ENCODE measurements at places on chromosomes 12 and 14.
A peak's percentile ranks its signal among the peaks of the same experiment; 100 is the strongest.

- H3K4me3 ChIP-seq: no peak overlapping the region
- H3K4me1 ChIP-seq: no peaks in the 10 kb centered on the region
- no peak overlapping the region for H3K27ac ChIP-seq
- no peak for DNase-seq
- H3K36me3 ChIP-seq: no peaks in the 10 kb centered on the region
Observed at GRCh38 chr14:57485635-57486034, 8.0 kb downstream of the CCDC198 start.

- no peaks in the 10 kb centered on the region for H3K4me1 ChIP-seq
- no peak overlapping the region for H3K4me3 ChIP-seq
- peaks cover 9% of the 10 kb centered on the region for H3K27me3 ChIP-seq
- no peak for DNase-seq
Observed at GRCh38 chr12:6380141-6381121, 3.5 kb upstream of the LTBR start.

DNA sequence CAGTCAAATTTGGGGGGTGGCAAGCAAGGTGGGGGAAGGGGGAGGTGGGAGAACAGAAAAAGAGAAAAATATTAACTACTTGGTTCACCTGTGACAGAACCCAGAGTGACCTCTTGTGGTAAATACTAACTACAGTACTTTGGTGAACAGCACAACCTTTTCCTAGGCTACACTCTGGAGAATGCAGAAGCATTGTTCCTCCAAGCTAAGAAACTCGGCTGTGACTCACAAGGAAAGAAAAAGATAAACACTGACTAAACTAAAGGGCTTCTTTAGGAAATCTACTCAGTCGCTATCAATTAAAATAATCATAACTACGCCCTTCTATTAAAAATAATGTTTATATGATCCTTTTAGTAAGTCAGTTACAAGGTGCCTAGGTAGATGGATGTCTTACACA is 5.4 kb downstream of the KCNH5 start:
- no peaks in the 10 kb centered on the region for H3K4me1 ChIP-seq
- H3K27ac ChIP-seq: no peak overlapping the region
- DNase-seq: peak; percentile 27
- H3K27me3 ChIP-seq: no peaks in the 10 kb centered on the region
- no peak overlapping the region for H3K4me3 ChIP-seq
- H3K36me3 ChIP-seq: no peaks in the 10 kb centered on the region

- no peak for DNase-seq
- no peak overlapping the region for H3K4me3 ChIP-seq
- no peak overlapping the region for H3K27ac ChIP-seq
- no peaks in the 10 kb centered on the region for H3K27me3 ChIP-seq
- H3K36me3 ChIP-seq: peaks cover 46% of the 10 kb centered on the region
Observed at GRCh38 chr12:94305130-94305957, 154.3 kb downstream of the CEP83 start.

DNA sequence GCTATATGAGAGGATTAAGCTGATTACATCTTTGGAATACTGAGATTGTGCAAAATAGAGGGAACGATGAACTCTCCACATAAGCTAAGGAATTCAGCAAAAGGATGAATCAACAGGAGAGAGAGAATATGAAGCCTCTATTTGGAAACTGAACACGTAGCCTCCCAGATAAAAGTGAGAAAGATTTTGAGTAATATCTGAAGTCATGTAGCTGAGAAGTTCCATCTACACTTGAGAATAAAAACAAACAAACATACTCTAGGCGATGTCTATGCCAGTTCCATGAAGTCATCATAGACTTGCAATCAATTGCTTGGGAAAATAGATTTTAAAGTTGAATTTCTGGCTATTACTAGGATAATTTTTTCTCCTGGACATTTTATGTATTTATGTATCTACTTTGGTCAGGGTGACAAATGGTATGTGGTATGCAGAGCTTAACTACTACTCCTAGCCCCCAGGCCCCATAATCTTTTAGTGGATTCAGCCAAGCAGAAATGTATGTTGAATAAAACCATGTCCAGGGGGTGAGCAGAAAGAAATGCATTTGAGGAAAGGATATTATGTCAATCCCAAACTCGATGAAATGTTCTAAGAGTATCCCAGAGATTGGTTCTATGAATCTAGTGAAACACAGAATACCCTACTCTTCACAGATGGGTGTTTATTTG is 627.4 kb downstream of the DIO2 start:
- no peak overlapping the region for H3K4me3 ChIP-seq
- no peaks in the 10 kb centered on the region for H3K27me3 ChIP-seq
- H3K27ac ChIP-seq: no peak overlapping the region
- no peaks in the 10 kb centered on the region for H3K4me1 ChIP-seq

- H3K36me3 ChIP-seq: no peaks in the 10 kb centered on the region
- no peak overlapping the region for H3K4me3 ChIP-seq
- peaks cover 66% of the 10 kb centered on the region for H3K27me3 ChIP-seq
- no peak for DNase-seq
- H3K4me1 ChIP-seq: no peaks in the 10 kb centered on the region
Observed at GRCh38 chr12:49093792-49094159, 825 bp downstream of the DHH start.

DNA sequence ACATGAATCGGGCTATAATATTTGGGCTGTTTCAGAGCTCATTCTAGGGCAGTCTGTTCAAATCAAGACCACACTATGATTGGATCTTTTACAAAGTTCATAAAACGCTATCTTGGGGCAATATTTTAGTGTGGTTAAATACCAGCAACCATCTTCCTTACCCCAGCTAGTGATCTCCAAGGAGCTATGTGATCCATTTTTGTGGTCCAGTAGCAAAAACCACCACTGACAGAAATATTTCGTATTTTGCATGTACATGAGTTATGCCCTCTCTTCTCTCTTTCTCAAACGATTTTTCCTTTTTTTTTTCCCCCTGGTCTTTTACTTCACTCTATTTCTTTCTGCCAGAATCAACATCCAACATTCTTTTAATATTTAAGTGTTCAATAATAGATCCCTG is 280.6 kb upstream of the KITLG start:
- no peak for DNase-seq
- H3K36me3 ChIP-seq: no peaks in the 10 kb centered on the region
- peaks cover 11% of the 10 kb centered on the region for H3K4me1 ChIP-seq
- no peak overlapping the region for H3K4me3 ChIP-seq
- H3K27ac ChIP-seq: no peak overlapping the region

DNA sequence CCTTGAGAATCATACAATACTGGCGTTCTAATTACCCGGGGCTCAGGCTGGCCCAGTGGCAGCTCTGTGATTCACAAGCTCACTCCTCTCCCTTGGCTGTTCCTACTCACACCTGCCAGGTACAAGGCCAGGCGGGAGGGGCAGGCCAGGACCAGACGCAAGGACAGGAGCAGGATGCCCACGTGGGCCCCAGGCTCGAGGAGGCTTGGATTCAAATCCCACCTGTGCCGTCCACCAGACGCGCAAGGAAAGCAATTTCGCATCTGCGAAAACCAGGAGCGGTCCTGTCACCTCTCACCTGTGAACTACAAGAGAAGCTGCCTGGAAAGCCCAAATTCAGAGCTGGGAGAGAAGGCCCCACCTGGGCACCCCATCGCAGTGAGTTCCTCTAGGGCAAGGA is 50.6 kb downstream of the BCL11B start:
- H3K27ac ChIP-seq: no peak overlapping the region
- no peaks in the 10 kb centered on the region for H3K36me3 ChIP-seq
- no peaks in the 10 kb centered on the region for H3K27me3 ChIP-seq
- no peaks in the 10 kb centered on the region for H3K4me1 ChIP-seq

DNA sequence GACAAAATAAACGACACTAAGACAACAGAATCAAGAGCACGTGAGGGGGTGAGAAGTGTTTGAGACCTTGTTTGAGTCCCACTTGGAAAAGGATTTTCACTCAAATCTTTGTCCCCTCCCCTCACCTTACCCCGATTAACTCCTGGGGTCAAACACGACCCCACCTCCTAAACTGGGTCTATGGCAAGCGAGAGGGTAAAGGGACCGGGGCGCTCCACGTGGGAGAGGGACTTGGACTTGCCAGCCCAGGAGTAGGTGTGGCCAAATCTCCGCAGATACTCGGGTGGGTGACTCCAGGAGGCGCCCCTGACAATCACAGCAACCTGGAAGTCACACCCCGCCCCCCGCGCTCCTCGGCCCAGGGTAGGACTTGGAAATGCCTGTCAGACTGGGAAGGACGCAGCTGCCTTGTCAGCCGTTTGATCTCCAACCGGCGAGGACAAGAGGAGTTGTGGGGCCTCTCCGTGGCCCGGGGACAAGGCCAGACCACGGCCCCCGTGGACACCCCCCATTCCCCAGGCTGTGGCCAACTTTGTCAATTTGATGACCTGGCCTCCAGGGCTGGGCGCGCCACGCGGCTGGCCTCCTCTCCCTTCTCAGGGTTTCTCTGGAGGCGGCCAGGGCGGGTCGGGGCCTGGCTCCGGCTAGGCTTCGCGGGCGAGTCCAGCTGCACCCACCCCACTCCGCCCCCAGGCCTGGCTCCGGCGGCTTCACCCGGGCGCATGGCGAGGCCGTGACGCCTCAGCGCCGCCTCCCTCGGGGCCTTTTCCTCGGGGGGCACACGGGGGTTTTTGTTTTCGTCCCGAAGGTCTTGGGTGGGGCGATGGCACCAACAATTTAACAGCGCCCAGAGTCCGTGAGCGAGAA is 1.1 kb upstream of the BCL11B start:
- no peaks in the 10 kb centered on the region for H3K4me1 ChIP-seq
- no peaks in the 10 kb centered on the region for H3K27me3 ChIP-seq
- no peak for DNase-seq
- H3K36me3 ChIP-seq: no peaks in the 10 kb centered on the region
- H3K27ac ChIP-seq: no peak overlapping the region

DNA sequence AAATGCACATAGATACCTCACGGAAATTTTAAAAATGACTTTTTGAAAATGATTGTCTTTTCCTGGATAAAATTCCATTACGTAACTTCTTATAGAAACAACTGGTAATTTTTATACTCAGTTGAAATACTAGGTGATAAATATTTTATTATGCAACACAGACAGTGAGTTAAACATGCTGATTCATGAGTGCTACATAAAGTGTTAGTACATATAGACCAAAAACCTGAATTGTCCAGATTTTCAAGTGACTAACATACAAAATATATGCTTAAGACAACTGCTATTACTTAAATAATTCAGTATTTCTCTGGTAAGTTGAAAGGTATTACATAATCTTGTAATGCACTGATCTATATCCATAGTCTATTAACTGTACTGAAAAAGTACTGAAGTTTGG is 11.9 kb downstream of the PTPRO start:
- no peak for DNase-seq
- no peaks in the 10 kb centered on the region for H3K27me3 ChIP-seq
- H3K4me1 ChIP-seq: no peaks in the 10 kb centered on the region

DNA sequence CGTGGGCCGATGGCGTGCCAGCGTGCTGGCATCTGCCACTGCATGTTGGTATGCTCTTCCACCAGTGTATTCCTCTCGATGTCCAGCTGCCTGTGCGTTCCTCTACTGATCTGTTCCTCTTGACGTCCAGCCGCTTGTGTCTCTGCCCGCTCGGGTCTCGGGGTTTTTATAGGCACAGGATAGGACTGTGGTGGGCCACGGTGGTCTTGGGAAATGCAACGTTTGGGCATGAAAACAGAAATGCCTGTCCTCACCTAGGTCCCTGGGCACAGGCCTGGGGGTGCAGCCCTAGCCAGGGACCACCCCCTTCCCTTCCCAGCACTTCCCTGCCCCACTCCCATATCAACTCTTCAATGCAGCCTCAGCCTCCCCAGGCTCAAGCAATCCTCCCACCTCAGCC is 10.3 kb upstream of the GALNT6 start:
- H3K4me3 ChIP-seq: no peak overlapping the region
- no peaks in the 10 kb centered on the region for H3K27me3 ChIP-seq
- DNase-seq: no peak
- H3K36me3 ChIP-seq: no peaks in the 10 kb centered on the region
- H3K27ac ChIP-seq: no peak overlapping the region

DNA sequence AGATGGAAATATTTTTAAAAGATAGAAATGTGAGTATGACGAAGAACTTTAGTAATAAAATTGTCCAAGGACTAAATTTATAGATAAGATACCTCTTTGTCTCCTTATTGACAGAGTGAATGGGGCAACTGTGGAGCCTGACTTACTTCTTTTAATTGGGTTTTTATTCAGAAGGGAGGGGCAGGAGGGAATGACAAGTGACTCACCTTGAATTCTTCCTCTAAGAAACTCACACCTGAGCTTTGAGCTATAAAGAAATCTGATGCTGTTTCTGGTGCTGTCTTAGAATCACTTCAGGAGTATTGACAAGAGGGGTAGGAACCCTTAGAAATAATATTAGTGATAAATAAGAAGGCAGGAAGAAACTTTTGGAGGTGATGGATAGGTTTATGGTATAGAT is 951 bp downstream of the NR1H4 start:
- DNase-seq: no peak
- no peak overlapping the region for H3K4me3 ChIP-seq
- no peaks in the 10 kb centered on the region for H3K27me3 ChIP-seq
- no peak overlapping the region for H3K27ac ChIP-seq
- no peaks in the 10 kb centered on the region for H3K36me3 ChIP-seq

GRCh38 chr12:93831374-93831773 is 154.2 kb downstream of the CRADD start:
- H3K4me3 ChIP-seq: no peak overlapping the region
- H3K27ac ChIP-seq: no peak overlapping the region
- no peak for DNase-seq
- no peaks in the 10 kb centered on the region for H3K27me3 ChIP-seq
- H3K36me3 ChIP-seq: no peaks in the 10 kb centered on the region

GRCh38 chr14:104694475-104694950 is 5.1 kb downstream of the INF2 start:
- no peaks in the 10 kb centered on the region for H3K27me3 ChIP-seq
- H3K36me3 ChIP-seq: no peaks in the 10 kb centered on the region
- H3K4me3 ChIP-seq: no peak overlapping the region
- no peaks in the 10 kb centered on the region for H3K4me1 ChIP-seq

DNA sequence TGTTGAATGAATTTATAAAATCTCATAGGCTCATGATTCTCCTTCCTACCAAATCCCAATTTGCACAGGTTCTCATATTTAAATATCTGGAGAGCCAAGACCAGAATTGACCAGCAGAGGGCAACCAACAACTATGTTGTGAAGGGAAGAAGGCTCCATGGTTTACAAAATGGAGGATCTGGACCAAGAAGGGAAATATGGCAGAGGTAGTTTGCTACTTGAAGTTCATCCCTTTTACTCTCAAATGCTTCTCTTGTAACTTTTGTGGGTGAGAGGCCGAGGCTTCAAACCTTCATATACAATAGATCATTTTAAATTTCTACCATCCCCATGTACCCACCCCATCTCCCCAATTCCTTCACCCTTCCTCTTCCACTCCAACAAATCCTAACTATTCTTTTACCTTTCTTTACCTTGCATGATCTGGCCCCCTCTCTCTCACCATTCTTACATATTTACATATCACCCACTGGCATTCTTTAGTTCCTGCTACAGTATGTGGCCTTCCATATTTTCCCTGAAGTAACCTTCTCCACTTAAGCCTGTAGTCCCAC is 3.8 kb upstream of the SMARCC2 start:
- H3K4me3 ChIP-seq: no peak overlapping the region
- H3K27me3 ChIP-seq: no peaks in the 10 kb centered on the region
- H3K27ac ChIP-seq: no peak overlapping the region
- H3K4me1 ChIP-seq: peaks cover 12% of the 10 kb centered on the region

GRCh38 chr12:84362552-84362897 is 550.1 kb downstream of the SLC6A15 start:
- no peak overlapping the region for H3K4me3 ChIP-seq
- H3K4me1 ChIP-seq: no peaks in the 10 kb centered on the region
- H3K27ac ChIP-seq: no peak overlapping the region
- H3K36me3 ChIP-seq: no peaks in the 10 kb centered on the region
- H3K27me3 ChIP-seq: no peaks in the 10 kb centered on the region
